ENCODE measurements at places on chromosomes 2 and 18. TPM values are rescaled to one million over a fixed set of nuclear protein-coding genes. Genes with fewer than 3 reads are reported as not detected.

DNA sequence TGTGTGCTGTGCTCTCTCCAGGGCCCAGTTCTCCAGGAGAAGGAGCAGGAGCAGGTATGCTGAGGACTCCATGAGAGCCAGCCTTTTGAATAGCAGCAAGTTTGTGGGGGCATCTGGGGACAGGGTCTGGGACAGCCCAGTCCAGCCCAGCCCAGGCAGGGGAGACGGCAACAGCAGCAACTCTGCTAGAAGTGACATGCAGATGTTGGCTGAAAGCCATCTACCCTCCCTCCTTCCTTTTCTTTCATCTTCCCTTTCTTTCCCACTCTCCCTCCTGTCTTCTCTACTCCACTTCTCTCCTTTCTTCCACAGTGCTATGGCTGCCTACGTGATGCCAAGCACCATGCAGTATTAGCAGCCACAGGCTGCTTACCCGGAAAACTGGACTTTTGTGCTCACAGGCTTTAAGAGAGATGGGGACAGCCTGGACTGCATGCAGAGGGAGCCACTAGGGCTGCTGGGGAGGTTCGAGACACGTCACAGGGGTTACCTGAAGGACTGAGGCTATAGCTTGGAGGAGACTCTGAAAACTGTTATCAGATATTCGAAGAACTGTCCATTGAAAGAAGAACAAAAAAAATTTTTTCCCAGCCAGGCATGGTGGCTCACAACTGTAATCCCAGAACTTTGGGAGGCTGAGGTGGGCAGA lies 23.8 kb upstream of the YWHAQ start:
- DNase-seq: no peak

MSH2 gene
- total RNA-seq: 25.1 TPM

DNA sequence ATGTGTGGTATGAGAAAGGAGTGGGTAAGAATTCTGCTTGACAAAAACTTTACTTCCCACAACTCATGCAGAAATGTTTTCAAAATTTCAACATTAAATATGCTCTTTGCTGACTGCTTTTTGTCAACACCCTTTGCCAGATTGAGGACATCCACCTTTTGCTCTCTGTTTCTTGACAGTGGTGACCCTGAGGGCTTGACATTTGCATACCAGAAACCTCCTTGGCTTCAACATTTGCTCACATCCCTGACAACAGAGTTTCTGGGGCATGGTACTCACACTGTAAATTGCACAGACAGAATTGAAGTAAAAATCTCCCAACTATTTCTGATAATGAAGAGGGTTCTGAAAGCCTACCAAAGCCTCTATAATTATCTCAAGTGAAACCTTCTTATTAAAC lies 95.7 kb downstream of the RND3 start:
- DNase-seq: no peak

- no peak for DNase-seq
Measured at GRCh38 chr2:169838743-169839489, 11.7 kb downstream of the UBR3 start.

IL1RL2 gene
- not detected for total RNA-seq

- no peak for DNase-seq
Measured at GRCh38 chr2:194672994-194673393, 984.0 kb upstream of the SLC39A10 start.

TFPI gene
- 106 TPM for total RNA-seq

DNA sequence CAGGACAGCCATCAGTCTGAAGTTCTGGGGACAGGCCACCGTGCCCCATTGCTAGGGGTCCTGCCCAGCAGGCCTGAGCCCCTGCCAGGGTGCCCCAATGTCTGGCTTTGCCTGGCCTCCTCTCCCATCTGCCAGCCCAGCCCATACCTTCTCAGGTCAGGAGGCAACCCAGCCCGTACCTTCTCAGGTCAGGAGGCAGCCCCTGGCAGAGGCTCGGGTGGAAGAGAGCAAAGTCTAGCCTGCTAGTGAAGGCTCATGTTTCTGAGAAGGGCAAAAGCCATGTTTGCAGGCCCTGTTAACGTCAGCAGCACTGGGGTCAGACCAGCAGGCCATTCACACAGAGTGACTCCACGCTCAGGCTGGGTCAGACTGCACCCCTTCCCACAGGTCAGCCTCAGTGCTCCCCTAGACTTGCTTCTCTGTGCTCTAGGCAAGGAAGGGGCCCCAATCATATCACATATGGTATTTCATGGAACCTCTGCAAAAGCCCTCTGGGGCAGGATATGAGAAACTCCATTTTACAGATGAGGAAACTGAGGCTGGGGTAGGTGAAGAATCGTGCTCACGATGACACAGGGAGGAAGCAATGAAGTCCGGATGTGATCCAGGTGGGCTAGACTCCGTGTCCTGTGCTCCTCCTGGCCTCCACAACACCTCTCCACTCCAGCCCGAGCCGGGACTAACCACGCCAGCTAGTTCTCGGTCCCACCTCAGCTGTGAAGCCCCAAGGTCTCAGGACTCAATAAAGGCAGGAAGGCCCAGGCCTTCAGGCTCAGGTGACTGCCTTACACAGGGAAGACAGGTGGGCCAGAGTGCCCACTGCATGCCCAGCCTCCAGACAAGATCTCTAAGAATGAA lies 9.5 kb downstream of the SDC1 start:
- DNase-seq: no peak

DNA sequence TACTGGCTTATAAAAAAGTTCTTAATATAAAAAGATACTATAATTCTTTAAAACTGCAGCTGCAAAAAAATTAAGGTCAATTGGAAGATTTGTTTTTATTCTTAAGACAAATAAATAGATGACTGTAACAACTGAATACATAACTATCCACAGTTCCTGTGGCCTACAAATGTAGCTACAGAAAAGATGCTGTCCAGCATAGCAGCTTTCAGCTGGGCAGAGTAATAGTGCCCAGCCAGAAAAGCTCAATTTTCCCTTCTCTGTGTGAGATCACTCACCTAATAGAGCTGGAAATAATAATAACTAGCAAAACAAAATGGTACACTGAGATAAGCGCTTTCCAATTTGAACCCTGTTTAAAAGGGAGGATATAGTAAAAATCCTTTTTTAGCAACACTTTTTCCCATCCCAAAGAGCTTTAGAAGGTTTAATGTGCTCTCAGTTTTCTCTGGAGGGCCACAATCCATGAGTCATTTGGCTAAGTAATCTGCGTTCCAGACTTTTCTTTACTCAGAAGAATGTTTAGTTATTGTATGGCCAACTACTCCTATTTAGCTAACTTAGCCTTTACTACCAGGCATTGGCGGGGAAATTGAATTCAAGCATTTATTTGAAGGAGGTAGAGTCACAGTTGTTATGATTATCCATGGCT lies 158.1 kb upstream of the SLC39A10 start:
- no peak for DNase-seq

GRCh38 chr2:237446338-237446665 lies 32.3 kb upstream of the COL6A3 start:
- DNase-seq: no peak

CFC1 gene
- not detected for total RNA-seq

- no peak for DNase-seq
Measured at GRCh38 chr18:63099091-63099840, 220.3 kb downstream of the BCL2 start.

DNA sequence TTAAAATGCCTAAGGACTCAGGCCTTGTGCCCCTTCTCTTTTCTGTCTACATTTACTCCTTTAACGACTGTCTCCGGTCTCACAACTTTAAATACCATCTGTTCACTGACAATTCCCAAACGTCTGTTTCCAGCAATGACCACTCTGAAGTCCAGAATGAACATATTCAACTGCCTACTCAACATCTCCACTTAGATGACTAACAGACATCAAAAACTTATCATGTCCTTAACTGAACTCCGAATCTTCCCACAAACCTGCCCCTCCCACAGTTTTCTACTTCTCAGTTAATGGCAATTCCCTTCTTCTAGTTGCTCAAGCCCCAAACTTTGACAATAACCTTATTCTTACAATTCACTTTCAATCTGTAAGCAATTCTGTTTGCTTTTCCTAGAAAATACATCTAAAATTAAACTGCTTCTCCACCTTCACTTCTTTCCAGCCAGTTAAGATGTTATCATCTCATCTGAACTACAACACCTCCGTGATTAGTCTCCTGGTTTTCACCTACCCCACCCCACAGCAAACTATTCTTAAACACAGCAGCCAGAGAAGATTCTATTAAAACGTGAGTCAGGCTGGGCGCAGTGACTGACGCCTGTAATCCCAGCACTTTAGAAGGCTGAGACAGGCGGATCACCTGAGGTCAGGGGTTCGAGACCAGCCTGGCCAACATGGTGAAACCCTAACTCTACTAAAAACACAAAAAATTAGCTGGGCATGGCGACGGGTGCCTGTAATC lies 2.8 kb downstream of the C1D start:
- DNase-seq: no peak

GRCh38 chr2:48633143-48633542 lies 15.5 kb downstream of the GTF2A1L start:
- DNase-seq: no peak

DNA sequence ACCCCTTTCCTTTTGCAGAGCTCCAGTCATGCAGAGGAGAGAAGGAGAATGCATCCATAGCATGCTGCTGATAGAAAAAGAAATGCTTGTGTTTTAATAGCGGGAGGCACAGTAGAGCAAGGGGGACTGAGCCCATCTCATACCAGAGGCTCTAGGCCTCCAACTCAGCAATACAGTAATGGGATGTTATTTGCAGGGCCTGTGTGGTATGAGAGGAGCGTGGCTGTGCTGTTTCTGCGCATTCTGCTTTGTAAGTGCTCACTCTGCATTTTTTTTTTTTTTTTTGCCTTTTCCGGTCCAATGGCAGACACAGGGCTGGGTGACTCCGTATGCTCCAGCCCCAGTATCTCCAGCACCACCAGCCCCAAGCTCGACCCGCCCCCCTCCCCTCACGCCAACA lies 200.0 kb downstream of the GBX2 start:
- DNase-seq: no peak

Data from sciatic nerve (tissue), 2 donors.